ENCODE measurements at places on chromosomes 7 and 10. TPM values are rescaled to one million over a fixed set of nuclear protein-coding genes. Genes with fewer than 3 reads are reported as not detected.

DNA sequence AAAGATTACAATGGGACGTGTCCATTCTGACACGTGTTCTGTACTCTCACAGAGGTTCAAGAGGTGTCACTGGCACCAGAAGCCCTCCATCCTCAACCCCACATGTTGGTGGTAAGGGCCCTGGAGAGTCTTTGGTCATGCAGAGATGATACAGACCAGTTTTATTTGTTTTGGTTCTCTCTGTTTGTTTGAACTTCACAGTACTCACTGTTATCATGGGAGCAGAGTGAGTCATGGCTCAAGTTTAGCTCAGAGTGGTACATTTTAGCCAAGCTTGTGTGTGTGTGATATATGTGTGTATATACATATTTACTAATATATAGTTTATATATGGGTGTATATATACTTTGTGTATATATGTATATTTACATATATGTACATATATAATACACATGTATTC, 935.6 kb downstream of the GRID1 start:
- no peak for DNase-seq

- DNase-seq: no peak
Observed at GRCh38 chr10:11175823-11176243, 158.2 kb downstream of the CELF2 start.

DNA sequence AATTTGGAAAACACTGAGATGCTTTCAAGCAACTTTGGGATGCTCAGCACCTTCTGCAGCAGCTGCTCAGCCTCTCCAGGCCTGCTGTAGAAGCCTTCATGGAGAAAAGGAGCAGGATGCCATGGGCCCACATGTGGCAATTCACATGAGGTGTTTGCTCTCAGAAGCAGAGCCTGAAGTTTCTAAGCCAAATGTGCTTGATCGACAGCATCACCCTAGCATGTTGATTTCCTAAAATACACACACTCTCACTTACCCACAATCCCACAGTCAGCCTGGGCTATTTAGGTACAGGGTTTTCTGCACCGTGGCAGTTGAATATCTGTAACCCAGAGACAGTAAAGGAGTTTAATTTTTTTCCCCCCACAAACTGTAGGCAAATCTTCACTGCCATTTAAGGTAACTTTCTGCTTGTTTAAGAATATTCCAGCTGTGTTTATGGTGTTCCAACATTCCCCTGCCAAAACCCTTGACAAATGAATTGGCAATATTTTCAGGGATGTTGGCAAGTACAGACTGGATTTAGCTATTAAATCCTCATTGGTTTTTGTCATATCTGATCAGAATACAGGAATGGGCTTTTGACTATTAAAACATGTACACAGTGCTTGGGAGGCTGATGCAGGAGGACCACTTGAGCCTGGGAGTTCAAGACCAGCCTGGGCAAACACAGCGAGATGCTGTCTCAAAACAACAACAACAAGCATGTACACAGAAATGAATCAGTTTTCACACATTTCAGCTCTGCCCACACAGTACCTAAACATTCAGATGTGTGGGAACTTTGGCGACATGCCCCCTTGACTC, 244.2 kb downstream of the CELF2 start:
- no peak for DNase-seq

DNA sequence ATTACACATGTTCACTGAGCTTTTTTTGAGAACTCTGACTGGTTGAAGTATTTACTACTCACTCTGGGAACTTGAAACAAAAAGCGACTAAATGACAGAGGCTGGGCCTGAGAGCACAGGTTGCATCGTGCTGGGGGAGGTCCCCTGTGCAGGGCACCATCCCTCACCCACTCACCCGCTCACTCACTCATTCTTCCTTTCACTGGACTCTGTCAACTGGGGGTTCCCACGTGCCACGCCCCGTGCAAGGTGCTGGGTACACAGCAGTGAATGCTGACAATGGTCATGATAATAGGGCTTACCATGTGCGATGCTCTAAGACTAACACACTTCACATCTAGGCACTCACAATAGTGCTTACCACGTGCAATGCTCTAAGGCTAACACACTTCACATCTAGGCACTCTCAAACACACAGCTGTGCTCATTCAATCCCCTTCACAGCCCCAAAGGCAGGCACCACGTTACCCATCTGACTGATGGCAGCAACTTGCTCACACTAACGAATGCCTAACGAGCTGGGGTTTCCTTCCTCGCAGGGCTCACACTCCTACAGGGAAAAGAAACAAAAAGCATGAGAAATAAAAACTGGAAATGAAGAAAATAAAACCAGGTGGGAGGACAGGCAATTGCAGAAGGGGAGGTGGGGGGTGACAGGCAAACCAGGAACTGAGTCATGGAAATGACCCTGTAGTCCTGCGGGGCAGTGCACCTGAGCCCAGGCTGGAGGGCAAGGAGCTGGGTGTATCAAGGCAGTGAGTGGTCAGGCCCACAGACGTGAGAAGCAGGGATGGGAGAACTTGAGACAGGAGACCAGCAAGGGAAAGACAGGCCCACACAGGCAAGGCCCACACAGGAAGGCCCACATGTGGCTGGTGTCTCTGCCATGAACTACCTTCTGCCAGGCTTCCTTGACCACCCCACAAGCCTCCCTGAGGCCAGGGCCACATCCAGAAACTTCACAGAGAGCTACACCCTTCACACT, 147.0 kb upstream of the FAM20C start:
- DNase-seq: no peak

Gene CNPY1
- total RNA-seq: not detected

Gene NANOS1
- 0.09 TPM for total RNA-seq
